ENCODE measurements at places on chromosomes 11 and 22.
A peak's percentile ranks its signal among the peaks of the same experiment; 100 is the strongest.

DNA sequence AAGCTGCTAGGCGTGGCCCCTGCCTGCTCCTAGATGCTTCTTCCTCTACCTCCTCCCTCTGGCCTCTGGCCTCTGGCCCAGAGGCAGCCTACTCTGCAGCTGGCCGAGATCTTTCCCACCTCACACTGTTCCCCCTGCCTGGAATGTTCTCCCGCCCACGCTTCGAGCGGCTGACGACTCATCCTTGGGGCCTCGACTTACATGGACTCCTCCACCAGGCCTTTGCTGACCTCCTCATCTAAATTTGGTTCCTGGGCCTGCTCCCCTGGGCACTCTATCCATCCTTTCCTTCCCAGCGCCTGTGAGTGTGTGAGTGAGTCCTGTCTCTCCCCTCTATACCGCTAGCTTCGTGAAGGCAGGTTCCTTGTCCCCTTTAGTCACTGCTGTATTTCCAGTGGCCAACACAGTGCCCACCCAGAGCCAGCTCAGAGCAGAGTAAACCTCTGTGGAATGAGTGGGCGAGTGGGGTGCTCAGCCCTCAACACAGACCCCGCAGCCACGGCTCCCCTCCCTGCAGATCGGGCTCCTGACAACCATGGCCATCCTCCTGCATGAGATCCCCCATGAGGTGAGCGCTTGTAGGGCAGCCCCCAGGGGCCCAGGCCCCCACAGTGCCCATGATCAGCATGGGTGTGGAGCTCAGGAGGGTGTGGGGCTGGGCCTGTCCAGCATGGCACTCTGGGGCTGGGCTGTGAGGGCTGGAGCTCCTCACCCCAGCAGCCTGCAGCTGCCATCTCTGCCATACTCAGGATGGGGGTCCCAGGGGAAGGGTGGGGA is 5.7 kb downstream of the SLC39A13 start:
- no peak for DNase-seq

- DNase-seq, result no peak
Observed at GRCh38 chr11:45147891-45148675, 1.6 kb downstream of the PRDM11 start.

DNA sequence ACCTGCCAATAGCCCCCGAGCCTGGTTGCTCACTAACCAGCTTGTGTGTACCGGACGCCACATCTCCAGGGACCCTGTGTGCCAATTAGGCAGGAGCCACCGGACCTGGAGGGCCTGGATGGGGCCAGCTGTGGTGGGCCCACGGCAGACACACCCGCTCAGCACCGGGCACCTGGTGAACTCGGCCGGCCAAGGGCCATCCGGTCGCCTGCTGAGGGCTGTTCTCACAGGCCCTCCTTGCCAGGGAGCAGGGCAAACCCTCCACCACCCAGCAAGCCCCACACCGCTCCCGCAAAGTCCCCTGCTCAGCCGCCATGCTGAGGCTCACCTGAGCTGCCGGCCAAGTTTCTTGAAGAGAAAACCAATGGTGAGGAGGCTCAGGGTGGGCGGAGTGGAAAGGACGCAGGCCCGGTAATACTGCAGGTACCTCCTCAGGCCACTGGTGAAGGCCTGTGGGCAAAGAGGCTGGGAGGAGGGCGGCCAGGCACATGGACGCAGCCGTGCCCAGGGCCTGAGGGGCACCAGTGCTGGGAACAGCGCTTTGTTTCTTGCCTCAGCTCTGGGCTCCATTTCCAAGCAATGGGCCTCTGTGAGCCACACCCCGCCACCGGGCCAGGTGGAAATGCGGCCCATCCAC is 17.1 kb downstream of the TUBGCP6 start:
- no peak for DNase-seq

- DNase-seq, result no peak
Observed at GRCh38 chr11:18063862-18064434, 17.9 kb upstream of the TPH1 start.

DNA sequence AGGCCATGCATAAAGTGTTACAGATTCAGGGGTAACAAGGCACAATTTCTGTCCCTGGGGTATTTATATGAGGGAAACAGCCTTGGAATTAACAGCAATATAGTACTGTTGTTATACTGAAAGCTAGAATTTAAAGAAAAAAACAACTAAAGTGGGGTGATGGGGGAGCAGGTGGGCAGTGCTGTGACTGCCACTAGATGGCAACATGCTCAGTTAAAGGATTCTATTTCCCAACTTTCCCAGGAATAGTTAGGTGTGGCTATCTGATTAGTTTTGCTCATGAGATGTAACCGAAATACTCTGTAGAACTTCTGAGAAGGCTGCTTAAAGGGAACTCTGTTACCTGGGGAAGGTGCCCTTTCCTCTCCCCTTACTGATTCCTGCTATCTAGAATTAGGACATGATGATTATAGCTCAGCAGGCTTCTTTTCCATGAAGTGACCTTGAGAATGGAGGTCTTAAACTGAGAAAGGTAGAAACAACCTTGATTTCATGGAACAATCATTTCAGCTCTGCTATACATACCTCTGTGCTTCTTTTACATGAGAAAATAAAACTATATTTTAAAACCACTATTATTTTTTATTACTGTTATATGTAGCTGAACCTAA is 102.6 kb downstream of the RELT start:
- peak; percentile 31 for DNase-seq

DNA sequence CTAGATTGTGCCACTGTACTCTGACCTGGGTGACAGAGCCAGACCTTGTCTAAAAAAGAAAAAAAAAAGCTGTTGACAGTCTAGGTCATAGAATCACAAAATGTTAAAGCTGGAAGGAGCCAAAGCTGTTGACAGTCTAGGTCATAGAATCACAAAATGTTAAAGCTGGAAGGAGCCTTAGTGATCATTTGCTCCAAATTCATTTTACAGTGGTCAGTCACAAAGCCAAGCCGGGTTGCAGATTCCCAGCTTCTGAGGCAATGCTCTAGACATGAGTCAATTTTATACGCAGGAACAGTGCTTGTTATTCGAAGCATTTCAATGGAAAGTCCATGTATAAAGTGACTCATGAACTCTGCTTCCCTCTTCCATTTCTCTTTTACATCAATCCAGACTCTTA is 47.4 kb downstream of the SYT13 start:
- DNase-seq, result no peak

- no peak for DNase-seq
Observed at GRCh38 chr11:134573857-134574256, 161.8 kb upstream of the B3GAT1 start.

- DNase-seq, result peak; percentile 69
Observed at GRCh38 chr11:118705111-118705741, 25.8 kb upstream of the TREH start.

DNA sequence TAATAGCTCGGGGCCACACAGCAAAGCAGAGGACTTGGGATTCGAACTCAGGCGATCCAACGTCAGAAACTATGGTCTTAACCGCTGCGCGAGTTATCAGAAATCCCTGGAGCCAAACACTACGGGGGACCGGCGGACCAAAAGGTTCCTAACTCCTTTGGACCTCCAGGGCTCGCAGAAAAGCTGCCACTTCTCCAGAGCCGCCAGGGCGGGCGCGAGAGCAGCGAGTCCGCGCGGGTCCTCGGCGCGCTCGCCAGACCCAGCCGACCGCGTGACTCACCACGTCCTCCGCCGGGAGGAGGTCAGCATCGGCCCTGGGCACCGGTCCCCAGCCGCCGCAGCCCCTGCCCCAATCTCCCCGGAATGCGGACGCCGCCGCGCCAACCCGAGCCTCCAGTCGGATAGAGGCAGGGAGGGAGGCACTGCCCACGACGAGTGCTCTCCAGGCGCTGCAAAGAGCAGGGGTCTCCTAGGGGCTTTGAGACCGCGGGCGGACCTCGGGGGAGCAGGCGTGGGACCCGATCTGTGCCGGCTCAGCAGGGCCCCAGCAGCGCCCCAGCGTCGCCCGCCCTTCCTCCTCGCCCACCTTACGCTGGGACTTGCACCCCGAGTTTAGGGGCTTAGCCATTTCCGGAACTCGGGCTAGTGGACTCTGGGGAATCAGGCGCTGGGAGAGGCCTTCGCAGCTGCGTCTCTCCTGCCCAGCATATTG is 6.2 kb upstream of the ALX4 start:
- DNase-seq, result no peak

- DNase-seq, result peak; percentile 50
Observed at GRCh38 chr22:45208993-45209838, 31.5 kb downstream of the KIAA0930 start.

- DNase-seq, result no peak
Observed at GRCh38 chr22:50060441-50061140, 2.5 kb upstream of the TTLL8 start.

- DNase-seq, result no peak
Observed at GRCh38 chr11:61555051-61555969, 25.6 kb downstream of the SYT7 start.

- peak; percentile 30 for DNase-seq
Observed at GRCh38 chr22:30694640-30695350, at the start of gene OSBP2. TSS of gene OSBP2 (plus strand) at chr22:30694874. CDS start at chr22:30694910, 36 bp downstream.

DNA sequence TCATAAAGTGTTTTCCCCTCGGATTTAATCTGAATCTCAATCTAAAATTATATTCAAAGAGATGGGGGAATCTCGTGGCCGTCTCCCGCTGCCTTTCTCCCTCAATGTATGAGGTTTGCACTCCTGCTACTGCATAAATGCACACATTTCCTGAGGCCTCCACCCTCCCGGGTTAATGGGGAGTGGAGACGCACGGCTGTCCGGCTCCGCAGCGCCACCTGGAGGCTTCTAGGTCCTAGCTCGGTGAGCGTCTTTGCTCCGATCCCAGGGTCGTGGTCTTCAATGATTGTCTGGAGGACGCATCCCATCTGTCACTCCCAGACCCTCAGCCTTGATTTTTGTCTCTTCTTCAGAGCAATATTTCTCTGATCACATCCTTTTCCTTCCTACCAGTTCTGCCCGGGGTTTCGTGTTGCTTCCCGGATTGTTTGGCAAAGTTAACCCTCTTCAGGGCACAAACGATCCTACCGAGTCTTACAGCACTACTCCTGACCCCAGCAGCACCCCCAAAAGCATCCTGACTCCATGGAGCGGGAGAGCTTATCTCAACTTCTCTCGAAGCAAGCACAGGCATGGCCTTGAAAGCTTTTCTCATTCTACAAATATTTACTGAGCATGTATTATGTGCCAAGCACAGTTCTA is at the start of gene LMO1:
LMO1 (minus strand) TSS at position 110 of the 642 bp plus-strand sequence. CDS start 516 bp downstream, outside the sequence.
- DNase-seq, result peak; percentile 69

GRCh38 chr22:38824585-38824984 is 19.2 kb downstream of the NPTXR start:
- DNase-seq, result peak; percentile 66

GRCh38 chr11:63937713-63938478 is 906 bp upstream of the NAA40 start:
- DNase-seq, result no peak

DNA sequence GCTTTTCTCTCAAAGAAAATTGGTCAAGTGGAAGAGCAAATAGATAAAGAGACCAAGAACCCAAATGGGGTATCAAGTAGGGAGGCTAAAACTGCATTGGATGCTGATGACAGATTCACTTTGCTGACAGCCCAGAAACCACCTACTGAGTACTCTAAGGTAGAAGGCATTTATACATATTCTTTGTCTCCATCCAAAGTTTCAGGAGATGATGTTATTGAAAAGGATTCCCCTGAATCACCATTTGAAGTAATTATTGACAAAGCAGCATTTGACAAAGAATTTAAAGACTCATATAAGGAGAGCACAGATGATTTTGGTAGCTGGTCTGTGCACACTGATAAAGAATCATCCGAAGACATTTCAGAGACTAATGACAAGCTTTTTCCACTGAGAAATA is 37.7 kb downstream of the RTN3 start:
- no peak for DNase-seq

DNA sequence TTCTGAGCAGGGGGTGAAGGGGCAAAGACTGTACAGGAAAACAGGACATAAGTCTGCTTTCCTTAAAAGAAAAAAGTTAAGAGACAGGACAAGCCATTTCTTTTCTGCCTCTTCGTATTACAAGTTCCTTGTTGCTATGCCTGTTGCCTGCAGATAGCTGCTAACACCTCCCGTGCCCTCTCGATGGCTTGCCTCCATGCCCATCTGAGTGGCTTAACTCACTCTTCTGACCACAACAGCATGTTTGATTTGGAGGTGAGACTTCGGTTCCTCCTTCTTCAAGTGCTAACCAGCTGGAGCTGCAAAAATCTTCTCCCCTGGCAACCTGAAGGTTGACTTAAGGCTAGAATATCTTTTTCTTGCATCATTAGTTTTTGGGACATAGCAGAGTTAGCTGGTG is 103.1 kb downstream of the PRR5L start:
- DNase-seq, result no peak

GRCh38 chr11:62120431-62120830 is 3.4 kb upstream of the INCENP start:
- DNase-seq, result no peak

GRCh38 chr11:44036811-44037657 is 10.7 kb upstream of the ACCSL start:
- DNase-seq, result peak; percentile 45

- DNase-seq, result no peak
Observed at GRCh38 chr11:78573681-78574080, 983 bp downstream of the NARS2 start.

GRCh38 chr11:68329978-68330699 is 17.7 kb downstream of the LRP5 start:
- no peak for DNase-seq

- DNase-seq, result peak; percentile 7
Observed at GRCh38 chr11:78804991-78805390, 230.3 kb upstream of the NARS2 start.

DNA sequence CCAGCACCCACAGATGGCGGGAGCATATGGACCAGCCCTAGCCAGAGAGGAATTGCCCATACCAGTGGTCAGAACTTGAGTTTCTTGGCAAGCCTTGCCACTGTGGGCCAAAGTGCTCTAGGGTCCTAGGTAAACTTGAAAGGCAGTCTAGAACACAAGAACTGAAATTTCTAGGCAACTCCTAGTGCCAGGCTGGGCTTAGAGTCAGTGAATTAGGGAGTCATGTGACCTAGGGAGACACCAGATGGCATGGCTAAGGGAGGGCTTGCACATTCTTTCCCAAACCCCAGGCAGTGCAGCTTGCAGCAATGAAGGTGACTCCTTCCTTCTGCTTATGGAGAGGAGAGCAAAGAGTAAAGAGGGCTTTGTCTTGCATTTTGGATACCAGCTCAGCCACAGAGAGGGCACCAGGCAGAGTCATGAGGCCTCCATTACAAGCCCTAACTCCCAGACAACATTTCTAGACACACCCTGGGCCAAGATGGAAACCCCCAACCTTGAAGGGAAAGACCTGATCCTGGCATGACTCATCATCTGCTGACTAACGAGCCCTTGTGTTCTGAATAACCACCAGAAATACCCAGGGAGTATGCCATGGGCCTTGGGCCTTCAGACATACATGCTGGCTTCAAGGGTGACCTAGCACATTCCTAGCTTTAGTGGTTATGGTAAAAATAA is 19.2 kb upstream of the OR56A3 start:
- peak; percentile 32 for DNase-seq

DNA sequence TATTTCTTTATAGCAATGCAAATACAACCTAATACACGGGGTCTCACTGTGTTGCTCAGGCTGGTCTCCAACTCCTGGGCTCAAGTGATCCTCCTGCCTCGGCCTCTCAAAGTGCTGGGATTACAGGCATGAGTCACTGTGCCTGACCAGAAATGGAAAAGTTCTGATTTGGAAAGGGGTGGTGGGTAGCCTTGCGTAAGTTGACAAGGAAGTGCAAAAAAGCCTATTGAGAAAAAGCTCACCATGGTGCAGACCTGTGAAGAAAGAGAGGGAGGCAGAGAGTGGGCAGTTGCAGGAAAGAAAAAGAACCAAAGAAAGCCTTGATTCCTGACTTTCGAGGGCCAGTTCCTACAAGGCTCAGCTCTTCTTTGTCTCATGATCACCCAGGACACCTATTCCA is 27.1 kb downstream of the AGBL2 start:
- peak; percentile 62 for DNase-seq

Measured in inflammatory macrophage treated with lipopolysaccharide for 4 hours (primary cell).